Activated naive CD4-positive, alpha-beta T cell treated with anti-CD3 and anti-CD28 coated beads, Interleukin-2, amount 50 U/mL, for 72 hours (primary cell): ENCODE measurements at places on chromosomes 1 and 21. TPM values are rescaled to one million over a fixed set of nuclear protein-coding genes. Genes with fewer than 3 reads are reported as not detected.

NENF gene
- total RNA-seq = 34.9 TPM

IL20 gene
- total RNA-seq = not detected

NFASC gene
- 0.11 TPM for total RNA-seq

KCNJ9 gene
- 0.06 TPM for total RNA-seq

SMPDL3B gene
- total RNA-seq = 0.43 TPM

TTC22 gene
- 9.6 TPM for total RNA-seq

LRRC38 gene
- total RNA-seq = not detected

AIRE gene
- total RNA-seq = not detected

SPAG17 gene
- not detected for total RNA-seq

GRCh38 chr1:53084589-53084971, 22.6 kb downstream of the PODN start:
- no peak for DNase-seq

GRCh38 chr1:227797144-227797543, 18.3 kb upstream of the PRSS38 start:
- DNase-seq = no peak

DNA sequence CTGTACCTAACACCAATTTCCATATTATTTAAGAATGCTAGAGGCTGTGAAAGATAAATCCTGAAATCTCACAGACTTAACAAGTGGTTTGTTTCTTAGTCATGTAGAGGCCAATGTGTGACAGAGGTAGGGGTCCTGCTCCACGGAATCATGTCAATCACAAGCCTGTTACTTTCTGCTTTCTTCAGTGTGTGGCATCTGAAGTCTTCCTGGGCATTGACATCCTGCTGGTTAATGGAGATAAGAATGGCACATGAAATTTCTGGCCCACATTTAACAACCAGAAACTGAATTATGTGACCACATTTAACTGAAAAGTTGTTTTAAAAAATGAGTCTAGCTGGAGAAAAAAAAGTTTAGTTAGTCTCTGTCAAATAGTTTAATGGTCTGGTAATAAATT, 68.3 kb upstream of the PLA2G4A start:
- no peak for DNase-seq

DNA sequence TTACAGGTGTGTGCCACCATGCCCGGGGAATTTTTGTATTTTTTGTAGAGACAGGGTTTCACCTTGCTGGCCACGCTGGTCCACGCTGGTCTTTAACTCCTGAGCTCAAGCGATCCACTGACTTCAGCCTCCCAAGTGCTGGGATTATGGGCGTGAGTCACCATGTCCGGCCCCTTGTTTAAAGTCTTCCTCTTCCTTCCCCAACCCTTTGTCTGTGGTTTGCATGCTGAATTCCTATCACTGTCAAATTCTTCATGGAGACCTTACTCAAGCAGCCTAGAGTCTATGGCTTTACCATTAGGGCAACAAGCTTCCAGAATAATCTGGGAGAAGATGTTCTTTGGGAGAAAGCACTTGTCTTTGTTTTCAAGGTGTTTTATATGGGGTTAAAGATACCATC, 34.7 kb downstream of the B3GALT5 start:
- no peak for DNase-seq

DNA sequence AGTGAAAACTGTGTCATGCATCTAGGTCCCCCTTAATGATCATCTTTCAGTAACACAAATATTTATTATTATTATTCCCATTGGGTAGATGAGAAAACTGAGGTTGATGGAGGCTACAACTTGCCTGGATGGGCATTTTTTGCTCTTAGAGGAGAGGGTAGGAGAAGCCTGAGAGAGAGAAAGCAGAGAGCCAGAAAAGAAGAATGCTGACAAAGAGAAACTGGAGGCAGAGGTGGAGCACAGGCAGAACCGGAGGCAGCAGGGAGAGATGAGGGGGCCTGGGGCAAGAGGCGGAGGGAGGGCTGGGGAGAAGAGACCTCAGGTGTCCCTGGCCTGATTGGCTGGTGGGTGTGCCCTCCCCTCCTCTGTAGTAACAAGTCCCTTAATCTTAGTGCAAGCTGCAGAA, 4.1 kb downstream of the BLACAT1 start:
- DNase-seq = no peak

DNA sequence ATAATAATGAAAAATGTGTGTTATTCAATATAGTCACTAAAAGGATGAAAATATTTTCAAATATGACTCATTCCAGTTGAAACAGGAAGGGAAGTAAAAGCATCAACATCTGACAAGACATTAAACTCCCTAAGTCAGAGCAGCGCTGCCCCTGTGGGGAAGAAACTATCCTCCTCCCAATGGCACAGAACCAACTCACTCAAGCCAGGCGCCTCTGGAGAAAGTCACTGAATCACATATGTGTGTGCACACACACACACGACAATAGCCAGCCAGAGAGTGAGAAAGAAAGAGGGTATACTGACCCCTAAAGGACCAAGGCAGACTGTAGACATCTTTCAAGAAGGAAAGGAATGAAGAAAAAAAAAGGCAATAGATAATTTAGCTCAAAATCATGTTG, 126.9 kb downstream of the SETD4 start:
- no peak for DNase-seq

DNA sequence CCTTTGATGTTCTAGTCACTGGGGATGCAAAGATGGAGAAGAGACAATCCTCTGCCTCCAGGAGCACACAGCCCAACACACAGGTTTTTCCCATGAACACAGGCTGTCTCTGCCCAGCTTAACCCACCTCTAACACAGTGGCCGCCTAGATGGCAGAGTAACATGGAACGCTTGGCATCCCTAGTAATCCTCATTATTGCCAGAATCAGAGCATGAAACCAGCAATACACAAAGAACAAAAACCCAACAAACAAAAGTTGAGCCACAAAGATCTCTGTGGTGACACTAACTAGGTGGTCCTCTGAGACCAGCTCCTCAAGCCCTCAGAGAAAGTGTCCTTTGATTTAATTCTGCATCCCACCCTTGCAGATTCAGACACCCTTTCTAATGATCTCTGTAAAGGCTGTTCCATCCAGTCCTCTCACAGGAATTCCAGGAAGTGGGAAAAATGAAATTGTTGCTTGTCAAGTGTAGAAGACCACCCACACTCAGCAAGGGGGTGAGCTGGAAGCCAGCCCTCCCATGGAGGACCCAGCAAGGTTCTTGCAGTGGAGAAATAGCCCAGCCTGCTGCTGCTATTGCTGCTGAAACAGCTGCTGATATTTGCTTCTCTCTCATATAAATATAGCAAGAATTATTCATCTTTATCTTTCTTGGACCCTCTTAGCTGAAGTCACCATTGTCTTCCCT, 7.4 kb upstream of the ATP2B4 start:
- no peak for DNase-seq

GRCh38 chr1:159790237-159790917, 9.6 kb downstream of the DUSP23 start:
- DNase-seq = no peak

DNA sequence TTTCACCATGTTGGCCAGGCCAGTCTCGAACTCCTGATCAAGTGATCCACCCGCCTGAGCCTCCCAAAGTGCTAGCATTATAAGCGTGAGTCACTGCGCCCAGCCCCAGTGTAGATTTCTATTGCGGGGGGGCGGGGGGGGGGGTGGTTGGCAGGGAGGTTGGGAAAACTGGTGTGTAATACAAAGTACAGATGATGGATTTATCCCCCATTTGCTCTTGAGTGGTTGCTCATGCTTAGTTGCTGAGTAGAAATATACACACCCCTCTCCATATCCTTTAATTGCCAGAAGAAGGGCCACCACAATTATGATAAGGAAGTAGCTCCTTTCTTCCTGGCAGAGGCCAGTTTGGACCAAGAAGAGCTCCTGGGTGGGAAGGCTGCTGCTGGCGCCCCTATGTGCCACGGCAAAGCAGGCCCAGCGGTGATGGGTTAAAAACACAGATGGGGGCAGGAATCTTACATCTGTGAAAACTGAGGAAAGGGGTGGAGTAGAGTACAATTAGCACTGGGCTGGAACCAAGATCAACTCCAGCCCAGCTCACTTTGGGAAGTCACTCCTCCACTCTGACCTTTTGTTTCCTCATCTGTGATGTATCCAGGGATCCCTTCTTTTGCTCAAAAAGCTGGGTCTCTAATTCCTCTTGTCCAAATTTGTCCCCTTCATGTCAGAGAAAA, 55.2 kb downstream of the MRPL37 start:
- no peak for DNase-seq

DNA sequence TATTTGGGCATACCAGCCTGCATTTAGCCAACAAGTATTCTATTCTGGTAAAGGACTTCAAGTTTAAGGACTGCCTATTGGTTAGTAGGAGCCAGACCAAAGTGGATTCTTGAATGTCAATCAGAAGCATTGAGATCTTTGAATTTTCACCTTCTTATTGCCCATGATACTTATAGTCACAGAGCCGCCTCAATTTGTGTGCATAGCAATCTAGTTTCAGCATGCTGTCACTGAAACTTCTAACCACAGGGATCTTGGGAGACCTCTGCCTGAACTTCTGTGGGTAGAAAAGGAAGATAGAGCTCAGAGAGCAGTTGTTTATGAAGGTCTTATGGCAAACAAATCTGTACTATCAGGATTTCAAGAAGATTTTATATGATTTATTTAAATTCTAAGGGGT, 501.4 kb upstream of the USP24 start:
- no peak for DNase-seq

- DNase-seq = no peak
These were observed 28.2 kb upstream of the FCRL4 start for GRCh38 chr1:157626099-157626498.

GRCh38 chr1:100423832-100424337, 71.6 kb downstream of the CDC14A start:
- DNase-seq = no peak

DNA sequence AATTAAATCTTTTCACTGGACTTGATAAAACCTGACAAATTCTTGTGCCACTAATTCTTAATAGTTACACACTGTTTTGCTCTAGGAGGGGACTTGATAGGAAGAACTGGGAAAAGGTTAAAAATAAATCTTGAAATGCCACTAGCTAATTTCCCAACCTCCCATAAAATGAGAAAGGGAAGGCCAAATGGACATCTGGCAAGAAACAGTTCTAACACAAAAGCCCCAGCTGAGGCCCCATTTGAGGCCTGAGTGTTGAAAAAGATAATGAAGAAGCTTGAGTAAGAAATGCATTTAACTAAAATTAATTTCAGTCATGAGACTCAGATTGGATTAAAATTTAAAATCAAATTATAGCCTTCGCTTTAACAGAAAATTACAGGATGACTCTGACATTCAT, 11.2 kb upstream of the RAP1GAP start:
- DNase-seq = no peak

DNA sequence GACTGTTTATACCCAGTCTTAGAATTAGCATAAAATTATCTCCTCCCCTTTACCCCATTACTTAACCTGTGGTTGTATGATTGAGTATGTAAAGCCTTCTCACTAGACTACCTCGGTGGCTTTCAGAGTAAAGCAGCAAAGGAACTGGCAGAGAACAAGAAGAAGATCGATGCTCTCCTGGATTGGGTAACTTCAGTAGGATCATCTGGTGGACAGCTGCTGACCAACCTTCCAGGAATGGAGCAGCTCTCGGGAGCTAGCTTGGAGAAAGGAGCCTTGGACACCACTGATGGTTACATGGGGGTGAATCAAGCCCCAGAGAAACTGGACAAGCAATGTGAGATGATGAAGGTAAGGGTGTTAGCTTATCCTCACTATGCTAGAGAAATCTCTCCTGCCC, 138.6 kb upstream of the BMP8A start:
- DNase-seq = no peak

DNA sequence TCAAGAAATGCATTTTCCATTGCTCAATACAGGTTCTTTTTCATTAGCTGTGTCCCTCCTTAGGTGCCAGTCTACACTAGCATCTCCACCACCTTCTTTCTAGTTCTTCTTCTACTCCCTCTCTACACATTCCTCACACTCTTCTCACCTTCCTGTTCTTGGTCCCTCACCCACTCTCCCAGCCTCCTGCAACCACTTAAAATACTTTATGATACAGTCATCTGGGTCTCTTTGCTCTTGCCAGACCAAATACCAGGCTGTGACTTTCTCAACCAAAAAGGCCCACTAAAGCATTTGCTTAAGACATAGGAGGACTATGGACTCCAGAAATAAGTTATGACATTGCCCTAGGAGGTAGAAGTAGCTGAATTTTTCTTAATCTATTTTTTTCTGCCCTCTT, 35.1 kb downstream of the PIGM start:
- DNase-seq = no peak

DNA sequence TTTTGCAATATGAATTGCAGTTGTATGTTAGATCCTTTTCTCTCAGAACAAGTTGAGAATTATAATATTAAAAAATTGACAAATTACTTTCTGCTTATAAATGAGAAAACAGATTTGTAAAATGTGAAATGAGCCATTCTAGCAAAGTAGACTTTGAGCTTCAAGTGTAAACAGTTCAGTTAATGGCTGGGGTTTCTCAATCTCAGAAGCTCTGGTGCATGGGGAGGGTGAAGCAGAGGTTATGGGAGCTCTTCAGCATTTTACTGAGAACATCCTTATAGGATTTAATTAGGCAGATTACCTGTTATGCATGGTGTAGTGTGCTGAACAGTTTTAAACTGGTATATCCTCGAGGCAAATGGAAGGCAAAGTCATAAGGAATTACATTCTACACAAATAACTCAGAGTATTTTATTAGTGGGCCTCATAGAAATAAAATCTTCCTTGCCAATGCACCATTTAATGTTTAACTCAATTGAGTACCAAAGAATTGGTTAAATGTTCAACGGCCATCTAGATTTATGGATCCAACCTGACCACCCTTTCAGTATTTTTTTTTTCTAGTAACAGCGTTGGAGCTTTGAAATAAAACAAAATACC, 1143.6 kb upstream of the ADGRL2 start:
- no peak for DNase-seq

- DNase-seq = no peak
These were observed 11.6 kb downstream of the STYXL2 start for GRCh38 chr1:167105271-167106118.

- DNase-seq = no peak
These were observed 254.0 kb upstream of the RUNX1 start for GRCh38 chr21:35303085-35303484.

GRCh38 chr1:89780721-89781120, 40.1 kb upstream of the LRRC8D start:
- no peak for DNase-seq

- DNase-seq = no peak
These were observed 15.0 kb upstream of the BARHL2 start for GRCh38 chr1:90732136-90732535.

DNA sequence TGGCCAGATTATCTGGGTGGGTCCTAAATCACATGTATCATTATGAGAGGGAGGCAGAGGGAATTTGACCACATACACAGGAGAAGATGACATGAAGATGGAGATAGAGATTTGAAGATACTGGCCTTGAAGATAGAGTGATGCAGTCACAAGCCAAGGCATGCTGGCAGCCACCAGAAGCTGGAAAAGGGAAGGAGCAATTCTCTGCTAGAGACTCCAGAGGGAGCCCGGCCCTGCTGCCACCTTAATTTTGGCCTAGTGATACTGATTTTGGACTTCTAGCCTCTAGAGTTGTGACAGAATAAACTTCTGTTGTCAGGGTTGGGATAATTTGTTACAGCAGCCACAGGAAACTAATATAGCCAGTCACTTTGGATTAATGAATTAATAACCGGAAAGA, 2.2 kb upstream of the PRDM2 start:
- DNase-seq = no peak
